ENCODE measurements at places on chromosomes 16 and 17.
A peak's percentile ranks its signal among the peaks of the same experiment; 100 is the strongest.

- DNase-seq, result no peak
Measured at GRCh38 chr17:66560691-66561090, 258.3 kb downstream of the PRKCA start.

- DNase-seq, result no peak
Measured at GRCh38 chr17:7646457-7646856, 4.3 kb upstream of the ATP1B2 start.

DNA sequence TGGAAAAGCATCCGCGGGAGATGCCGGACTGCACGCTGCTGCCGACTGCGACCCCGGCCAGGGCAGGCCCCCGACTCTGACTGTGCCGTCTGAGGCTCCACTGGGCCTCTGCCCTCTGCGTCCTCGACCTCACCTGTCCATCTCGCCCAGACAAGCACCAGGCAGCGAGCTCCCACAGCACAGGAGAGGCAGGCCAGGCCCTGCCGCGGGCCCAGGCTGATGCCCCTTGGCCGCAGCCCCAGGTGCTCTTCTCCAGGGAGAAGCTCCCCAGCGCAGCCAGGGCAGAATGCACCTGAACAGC lies 98.1 kb upstream of the DNAH17 start:
- DNase-seq, result no peak

DNA sequence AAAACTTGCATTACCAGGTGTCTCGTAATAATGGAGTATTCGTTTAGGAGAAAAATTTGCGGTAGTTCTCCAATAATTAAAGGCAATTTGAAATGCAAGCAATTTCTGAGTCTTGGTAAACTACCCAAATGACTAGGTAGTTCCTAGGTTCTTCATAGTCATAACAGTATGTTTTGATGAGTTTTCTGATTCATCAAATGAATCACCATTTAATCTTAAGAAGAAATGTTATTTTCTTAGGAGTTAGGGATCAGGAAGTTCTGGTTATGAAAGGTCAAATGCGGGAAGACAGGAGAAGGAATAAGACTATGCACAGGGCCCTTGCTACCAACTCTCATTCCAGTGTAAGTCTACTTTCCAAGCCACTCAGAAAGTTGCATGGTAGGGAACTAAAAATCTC lies 221.5 kb upstream of the SOX9 start:
- DNase-seq, result peak; percentile 21

GRCh38 chr16:50457423-50457822 lies 88.6 kb upstream of the BRD7 start:
- DNase-seq, result no peak
